ENCODE measurements at places on chromosomes 12 and 14.

DNA sequence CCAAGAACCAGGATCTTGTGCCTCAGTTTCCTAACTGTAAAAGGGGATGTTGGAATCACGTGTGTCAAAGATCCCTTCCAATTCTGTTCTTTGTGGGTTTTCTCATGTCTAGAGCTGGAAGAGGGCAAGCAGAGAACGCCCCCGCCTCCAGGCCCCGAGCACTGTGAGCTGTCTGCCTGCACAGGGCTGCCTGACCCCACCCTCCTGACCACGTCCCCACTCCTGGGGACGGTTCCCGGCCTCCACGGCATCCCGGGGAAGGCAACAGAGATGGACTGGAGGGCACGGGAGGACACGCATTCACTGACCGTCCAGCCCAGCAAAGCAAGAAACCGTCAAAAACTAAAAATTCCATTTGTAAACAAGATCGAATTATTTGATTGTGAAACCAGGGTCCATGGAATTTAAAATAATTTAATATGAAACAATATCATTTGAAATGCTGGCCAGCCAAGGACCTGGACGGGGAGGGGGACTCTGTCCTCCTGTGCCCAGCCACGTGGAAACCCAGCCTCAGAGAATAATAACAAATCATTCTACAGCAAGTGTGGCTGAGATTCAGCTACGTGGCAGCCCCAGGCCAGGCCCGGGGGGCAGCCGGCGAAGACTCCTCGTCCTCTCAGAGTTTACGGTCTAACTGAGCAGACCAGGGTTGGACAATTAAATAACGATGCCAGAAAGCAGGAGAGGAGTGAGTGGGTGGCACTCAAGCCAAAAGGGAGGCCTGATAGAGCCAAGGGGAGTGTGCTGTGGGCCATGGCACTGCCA, 87.3 kb upstream of the DIO3 start:
- DNase-seq: no peak

GRCh38 chr12:91023326-91024004, 18.7 kb upstream of the EPYC start:
- peak; percentile 72 for DNase-seq

- DNase-seq: no peak
Measured at GRCh38 chr12:27303139-27304111, 29.2 kb upstream of the BMAL2 start.

GRCh38 chr12:15186597-15186996, 34.6 kb downstream of the RERG start:
- DNase-seq: no peak

- peak; percentile 51 for DNase-seq
Measured at GRCh38 chr12:14960548-14961465, 594 bp downstream of the ARHGDIB start.

GRCh38 chr12:32903763-32904162, 7.2 kb upstream of the PKP2 start:
- no peak for DNase-seq

DNA sequence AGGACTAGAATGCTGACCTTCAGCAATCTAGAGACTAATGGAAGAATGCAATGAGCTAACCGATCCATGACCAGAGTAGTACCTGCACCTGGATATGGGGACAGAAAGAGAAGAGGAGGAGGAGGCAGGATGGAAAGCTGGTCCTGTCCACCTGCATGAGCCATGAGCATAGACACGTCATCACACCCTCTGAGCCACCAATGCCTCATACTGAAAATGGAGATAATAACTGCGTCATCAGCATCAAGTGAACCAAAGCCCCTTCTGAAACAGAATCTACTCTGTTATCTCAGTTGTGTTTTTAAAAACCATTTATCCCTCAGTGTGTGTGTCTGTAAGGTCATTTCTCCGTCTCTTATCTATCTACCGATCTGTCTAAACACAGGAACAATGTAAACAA, 327.0 kb downstream of the BCL11B start:
- no peak for DNase-seq

DNA sequence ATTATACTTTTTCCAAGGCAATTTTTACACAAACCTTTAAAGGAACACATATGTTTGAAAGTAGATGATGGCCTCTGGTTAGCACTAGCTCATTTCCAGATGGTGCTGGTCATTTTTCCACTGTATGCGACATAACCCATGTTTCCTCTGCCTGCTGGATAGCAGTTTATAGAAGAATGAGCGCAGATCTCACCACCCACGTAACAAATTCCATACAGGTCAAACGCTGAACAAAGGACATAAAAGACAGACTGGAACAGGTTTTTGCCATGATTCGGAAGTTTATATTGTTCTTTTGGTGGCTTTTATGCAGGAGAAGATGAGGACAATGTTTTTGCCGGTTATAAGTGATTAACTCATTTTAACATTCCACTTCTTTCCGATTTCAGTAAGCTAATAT, 30.7 kb downstream of the PPP1R36 start:
- DNase-seq: no peak

GRCh38 chr14:28308734-28309133, 457.9 kb upstream of the FOXG1 start:
- DNase-seq: no peak

Measured in EL (cell line).